ENCODE measurements at places on chromosomes 12 and 14.

GRCh38 chr14:79660053-79660939, 551.0 kb downstream of the DIO2 start:
- DNase-seq: no peak

DNA sequence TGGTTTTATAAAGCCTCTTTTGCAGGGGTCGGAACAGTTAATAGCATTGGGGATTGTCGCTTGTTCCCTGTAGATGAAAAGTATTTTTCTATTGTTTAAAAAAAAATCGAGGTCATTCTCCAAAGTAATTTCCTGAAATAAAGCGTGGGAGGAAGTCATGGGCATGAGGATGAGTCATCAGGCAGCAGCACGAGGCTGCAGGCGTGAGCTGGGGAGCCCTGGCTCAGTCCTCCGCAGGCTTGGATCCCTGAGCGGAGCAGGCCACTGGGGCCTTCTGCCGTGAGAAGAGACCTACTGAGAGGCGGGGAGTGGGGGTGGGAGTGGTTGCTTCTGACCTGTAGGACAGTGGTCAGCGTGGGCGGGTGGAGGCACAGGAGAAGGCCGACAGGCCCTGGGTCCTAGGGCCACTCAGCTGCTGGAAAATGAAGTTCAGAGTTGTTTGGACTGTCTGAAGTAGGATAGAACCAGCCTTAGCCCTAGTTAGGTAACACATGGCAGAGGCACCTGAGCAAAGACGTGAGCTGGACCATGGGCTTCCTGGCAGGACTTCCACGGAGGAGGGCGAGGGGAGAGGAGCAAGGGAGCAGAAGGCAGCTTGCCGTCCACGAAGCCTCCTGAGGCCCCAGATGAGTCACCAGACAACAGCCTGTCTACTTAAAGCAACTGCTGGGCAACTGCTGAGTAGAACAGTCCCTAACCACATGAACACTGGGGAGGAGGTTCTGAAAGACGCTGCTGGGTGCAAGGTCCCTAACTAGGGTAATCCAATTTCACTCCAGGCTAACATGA, 21.1 kb upstream of the LGALS3 start:
- no peak for DNase-seq

DNA sequence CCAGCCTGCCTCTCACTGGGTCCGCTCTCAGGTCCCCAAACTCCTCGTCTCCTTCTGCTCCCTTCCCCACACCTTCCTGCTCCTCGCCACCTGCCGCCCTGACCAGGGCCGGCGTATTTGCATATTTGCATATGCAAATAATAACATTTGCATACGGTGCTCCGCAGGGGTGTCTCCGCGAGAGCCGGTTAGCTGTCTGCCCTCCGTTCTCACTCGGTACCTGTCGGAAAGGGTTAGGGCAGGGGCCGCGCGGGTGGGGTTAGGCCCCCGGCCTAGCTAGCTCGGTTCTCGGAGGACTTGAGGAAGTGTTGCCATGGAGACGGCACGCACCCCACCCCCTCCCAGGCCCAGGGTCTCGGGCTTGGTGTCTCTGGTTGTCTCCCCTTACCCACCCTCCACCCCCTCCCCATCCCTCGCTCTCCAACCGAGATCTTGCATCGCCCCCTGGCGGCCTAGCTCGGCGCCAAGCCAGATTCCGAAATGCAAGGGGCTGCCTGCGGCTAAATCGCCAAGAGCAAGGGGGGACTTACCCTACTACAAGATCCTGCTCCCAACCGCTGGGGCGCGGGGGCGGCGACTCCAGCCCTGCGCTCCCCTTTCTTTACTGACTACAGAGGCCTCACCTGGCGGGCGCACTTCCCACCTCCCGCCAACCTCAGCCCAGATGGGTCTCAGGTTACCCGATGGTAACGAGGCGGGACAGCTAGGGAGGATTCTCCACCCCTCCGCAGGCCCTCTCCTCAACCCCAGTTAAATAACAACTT, 8.1 kb downstream of the STAC3 start:
- no peak for DNase-seq

DNA sequence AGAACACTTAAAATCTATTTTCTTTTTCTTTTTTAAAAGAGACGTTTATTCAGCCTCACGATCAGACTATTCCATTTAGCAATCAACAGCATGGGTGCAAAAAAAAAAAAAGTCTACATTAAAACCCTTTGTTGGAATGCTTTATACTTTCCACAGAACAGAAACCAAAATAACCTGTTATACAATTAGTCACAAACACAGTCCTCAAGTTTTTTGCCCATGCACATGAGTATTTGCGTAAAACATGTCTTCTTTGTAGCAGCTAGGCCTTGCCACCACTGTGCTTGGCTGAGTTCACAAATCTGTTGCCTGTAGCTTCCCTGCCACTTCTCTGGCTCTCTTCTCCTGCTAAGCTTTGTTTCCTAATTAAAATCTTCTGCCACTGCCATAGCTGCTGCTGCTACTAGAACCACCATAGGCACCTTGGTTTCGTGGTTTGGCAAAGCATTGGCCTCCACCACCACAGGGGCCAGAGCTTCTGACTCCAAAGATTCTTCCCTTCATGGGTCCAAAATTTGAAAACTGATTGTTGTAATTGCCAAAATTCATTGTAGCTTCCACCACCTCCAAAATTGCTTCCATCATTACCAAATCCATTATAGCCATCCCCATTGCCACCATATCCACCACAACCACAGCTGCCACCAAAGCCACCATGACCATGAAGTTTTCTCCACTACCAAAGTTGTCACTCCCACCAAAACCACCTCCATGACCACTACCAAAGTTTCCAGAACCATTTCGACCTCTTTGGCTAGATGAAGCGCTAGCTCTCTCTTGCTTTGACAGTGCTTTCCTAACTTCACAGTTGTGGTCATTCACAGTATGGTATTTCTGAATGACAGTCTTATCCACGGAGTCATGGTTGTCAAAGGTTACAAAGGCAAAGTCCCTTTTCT, 38.1 kb downstream of the KLRG1 start:
- DNase-seq: no peak

GRCh38 chr12:121958541-121959240, 40.3 kb downstream of the CFAP251 start:
- no peak for DNase-seq

GRCh38 chr12:52314511-52314910, 6.7 kb downstream of the KRT83 start:
- no peak for DNase-seq

Data from KG1 (cell line).